ENCODE measurements at places on chromosomes 16 and 17.

DNA sequence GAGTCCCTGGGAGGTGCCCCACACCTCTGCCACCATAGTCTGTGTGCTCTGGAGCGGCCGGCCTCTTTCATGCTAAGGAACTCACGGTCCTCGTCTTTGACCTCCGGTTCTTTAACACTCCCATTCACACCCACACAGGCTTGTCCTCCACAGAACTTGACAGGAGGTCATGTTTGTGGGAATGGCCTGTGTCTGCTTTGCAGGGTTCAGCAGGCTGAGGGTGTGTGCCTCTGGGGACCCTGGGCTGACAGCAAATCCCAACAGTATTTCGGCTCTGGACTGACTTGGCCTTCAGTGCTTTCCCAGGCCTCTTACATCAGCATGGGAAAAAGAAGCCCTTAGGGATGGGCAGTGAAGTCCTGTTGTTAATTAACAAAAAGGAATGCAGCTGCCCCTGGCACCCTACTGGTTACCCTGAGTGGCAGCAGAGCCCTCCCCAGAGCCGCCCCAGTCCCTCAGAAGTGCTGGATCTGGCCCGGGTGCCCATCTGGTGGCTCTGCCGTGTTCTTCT lies 35.4 kb upstream of the ADORA2B start:
- DNase-seq, result no peak

GRCh38 chr17:82849076-82849945 lies 9.5 kb upstream of the ZNF750 start:
- no peak for DNase-seq

GRCh38 chr16:72884573-72884972 lies 163.4 kb downstream of the ZFHX3 start:
- DNase-seq, result no peak

GRCh38 chr17:81939881-81940385 lies 2.8 kb upstream of the PYCR1 start:
- DNase-seq, result no peak

GRCh38 chr16:85094812-85095211 lies 17.5 kb downstream of the CIBAR2 start:
- DNase-seq, result no peak

DNA sequence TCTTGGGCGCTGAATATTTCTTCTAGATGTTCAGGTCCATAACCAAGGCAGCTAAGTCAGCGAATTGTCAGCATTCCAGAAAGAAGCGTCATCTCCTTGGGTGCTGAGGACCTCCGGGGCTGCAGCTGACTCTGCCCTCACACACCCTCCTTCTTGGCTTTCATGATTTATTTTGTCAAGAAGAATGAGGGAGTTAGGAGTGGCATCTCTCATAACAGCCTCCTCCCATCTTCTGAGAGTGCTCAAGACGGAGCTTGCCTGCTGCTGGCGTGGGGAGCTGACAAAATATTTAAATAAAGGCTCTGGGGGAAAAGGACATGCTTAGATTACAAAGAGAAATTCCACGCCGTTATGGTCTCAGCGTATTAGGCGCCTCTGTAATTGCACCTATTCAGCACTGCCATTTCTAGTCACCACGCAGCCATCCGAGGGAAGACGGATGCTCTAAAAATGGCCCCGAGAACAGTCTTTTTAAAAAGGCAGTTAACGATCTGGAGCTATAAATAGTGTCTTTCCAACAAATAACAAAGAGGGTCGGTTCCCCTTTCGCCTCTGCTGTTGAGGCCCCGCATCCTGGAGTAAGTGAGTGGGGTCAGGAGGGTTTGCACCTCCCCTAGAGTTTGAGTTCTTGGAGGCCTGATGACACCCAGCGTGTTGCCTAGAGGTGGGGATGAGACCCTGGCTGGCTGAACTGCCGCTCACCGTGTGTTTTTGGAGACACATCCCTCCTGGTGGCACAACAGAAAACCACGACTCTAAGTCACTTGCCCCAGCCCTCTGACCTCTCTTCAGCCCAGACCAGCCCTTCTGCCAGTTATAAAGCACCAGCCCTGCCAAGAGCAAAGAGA lies 187.0 kb downstream of the CCDC182 start:
- no peak for DNase-seq

DNA sequence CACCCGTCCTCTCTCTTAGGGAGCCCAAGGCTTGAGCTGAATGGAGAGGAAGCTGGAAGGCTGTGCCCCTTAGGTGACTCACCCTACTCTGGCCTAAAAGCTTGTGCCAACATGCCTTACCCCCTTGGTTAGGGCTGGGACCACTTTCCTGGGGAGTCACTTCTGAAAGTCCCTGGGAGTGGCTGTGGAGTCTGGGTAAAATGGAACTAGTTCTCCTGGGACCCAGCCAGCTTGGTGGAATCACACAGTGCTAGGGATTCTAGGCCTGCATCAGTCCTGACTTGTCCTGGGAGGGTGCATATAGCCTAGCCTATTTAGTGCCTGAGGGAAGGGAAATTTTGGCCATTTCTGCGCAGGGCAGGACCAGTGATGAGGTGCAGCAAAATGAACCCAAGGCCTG lies 10.5 kb downstream of the MMP28 start:
- no peak for DNase-seq

DNA sequence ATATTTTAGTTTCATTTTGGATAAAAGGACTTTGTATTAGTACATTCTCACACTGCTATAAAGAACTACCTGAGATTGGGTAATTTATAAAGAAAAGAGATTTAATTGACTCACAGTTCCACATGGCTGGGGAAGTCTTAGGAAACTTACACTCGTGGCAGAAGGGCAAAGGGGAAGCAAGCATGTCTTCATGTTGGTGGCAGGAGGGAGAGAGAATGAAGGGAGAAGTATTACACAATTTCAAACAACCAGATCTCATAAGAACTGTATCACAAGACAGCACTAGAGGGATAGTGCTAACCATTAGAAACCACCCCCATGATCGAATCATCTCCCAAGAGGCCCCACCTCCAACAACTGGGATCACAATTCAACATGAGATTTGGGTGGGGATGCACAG lies 142.9 kb downstream of the USP31 start:
- DNase-seq, result no peak

DNA sequence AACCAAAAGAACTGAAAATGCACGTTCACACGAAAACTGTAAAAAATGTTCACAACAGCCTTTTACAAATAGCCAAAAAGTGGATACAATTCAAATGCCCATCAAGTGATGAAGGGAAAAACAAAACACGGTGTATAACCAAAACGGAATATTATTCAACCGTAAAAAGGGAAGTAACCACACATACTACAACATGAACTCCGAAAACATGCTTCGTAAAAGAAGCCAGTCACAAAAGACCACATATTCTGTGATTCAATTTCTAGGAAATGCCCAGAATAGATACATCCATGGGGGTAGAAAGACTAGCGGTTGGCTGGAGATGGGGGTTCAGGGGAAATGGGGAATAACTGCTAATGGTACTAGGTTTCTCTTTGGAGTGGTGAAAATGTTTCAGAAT lies 81.5 kb upstream of the TRAP1 start:
- DNase-seq, result no peak

DNA sequence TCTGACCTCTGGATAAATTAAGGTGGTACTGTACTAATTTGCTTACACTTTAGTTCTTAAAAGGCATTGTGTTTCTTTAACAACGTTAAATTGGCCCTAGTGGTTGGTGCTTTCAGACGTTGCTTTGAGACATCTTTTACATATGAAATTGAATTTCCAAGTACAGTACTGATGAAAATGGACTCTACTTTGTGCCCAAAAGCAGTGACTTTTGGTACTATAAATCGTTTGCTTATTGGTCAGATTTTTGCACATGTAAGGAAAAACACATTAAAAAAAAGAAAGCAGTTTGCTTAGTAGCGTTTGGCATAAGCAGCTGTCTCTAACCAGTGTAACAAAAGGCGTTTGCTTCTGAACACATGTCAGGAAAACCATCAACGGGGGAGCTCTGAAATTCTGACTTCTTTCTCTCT lies 139.6 kb downstream of the CDK5R1 start:
- DNase-seq, result no peak

DNA sequence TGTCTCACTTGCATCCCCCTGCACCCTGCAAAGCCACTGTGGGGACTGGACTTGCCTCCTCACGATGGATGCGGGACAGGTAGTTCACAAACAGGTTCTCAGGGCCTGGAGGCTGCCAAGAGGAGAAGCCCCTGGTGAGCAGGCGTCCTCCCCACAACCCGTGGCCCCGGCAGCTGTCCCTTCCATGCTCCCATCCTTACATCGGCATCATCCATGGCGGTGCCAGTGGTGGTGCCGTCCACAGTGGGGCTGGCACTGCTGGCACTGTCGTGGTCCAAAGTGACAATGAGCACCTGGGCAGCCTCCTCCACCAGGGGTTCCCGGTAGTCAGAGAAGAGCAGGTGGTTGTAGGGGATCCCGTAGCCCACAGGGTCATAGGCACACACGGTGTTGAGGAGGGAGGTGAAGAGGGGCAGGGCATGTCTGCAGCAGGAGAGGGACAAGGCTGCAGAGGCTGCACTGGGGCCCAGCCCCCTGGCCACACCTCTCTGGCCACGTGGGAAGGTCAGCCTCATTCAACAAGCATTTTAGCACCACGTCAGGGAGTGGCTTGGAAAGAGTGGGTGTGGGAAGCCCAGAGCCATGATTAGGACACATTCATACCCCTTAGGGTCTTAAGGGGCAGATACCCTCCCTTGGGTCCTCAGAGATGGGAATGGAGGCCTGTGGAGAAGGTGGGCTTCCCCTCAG lies 12.6 kb downstream of the HID1 start:
- DNase-seq, result no peak

DNA sequence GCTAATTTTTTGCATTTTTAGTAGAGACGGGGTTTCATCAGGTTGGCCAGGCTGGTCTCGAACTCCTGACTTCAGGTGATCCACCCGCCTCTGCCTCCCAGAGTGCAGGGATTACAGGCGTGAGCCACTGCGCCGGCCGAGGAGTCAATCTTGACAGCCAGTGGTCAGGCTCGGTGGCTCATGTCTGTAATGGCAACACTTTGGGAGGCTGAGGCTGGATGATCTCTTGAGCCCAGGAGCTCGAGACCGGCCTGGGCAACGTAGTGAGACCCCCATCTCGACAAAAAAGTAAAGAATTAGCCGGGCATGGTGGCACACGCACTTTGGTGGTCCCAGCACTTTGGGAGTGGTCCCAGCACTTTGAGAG lies 608 bp upstream of the PGS1 start:
- no peak for DNase-seq

DNA sequence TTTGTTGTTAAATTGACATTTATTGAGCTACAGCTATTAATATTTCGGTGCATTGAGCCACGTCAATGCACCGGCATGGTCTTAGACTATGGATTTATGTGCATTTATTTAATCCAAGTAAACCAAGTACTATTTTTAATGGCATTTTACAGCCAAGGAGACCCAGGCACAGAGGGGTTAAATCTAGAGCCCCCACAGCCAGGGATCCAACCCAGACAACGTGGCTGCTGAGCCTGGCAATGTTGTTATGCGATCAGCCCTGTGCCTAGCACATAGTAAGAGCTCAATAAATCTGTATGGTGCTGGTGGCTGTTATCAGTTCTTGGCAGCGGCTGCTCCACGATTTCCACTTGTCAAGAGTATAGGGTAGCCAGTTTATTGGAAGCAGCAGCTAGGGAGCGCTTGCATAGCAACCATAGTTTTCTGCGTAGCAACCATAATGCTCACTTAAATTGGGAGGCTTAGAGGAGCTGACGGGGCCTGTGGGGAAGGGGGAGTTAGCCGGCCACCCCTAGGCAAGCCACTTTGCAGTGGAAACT lies 541 bp upstream of the RBBP6 start:
- DNase-seq, result no peak

DNA sequence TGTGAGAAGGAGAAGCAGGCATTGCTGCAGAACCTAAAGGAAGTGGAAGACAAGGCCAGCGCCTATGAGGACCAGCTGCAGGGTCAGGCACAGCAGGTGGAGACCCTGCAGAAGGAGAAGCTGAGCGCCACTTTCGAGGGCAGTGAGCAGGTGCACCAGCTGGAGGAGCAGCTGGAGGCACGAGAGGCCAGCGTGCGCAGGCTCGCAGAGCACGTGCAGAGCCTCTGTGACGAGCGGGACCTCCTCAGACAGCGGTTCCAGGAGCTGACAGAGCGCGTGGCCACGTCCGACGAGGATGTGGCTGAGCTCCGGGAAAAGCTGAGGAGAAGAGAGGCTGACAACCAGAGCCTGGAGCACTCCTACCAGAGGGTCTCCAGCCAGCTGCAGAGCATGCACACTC lies 41.5 kb downstream of the PLD6 start:
- no peak for DNase-seq

- no peak for DNase-seq
Measured at GRCh38 chr16:53664724-53665345, 38.8 kb downstream of the RPGRIP1L start.

DNA sequence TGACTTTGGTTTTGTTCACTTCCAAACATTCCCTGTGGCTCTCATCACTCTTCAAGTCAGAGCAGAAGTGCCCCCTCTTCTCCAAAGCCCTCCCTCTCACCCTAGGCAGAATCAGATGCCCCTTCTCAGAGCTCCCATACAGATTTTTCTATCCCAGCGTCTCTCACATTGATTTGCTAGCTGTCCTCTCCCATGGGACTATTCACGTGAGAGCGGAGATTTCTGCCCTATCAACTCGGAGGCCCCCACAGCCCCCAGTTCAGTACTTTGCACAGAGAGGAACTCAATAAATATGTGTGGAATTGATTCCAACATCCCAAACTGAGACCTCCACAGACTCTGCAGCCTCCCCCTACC lies 182.6 kb downstream of the C16orf78 start:
- DNase-seq, result no peak

DNA sequence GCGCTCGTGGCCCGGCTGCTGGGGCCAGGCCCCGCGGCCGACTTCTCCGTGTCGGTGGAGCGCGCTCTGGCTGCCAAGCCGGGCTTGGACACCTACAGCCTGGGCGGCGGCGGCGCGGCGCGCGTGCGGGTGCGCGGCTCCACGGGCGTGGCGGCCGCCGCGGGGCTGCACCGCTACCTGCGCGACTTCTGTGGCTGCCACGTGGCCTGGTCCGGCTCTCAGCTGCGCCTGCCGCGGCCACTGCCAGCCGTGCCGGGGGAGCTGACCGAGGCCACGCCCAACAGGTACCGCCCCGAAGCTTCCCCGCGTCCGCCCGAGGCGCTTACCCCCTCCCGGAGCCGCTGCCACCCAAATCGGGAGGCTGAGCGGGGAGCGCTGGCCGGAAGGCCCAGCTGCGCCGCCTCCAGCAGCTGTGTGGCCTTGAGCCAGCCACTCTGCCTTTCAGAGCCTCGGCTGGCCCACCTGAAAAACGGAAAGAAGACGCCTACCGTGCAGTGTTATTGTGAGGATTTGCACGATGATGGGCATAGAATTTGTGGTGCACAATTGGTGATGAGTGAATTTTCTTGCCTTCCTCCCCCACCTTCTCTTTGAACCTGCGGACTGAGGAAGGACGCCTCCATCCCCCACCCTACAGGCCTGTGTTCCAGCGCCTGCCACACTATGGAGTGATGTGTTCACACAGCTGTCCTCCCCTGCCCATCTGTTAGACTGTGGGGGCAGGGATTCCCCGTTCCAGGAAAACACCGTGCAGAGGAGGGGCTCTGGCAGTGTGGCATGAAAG lies 523 bp downstream of the NAGLU start:
- DNase-seq, result peak; percentile 74

- no peak for DNase-seq
Measured at GRCh38 chr17:68320311-68320865, 29.1 kb downstream of the ARSG start.
